ENCODE measurements at places on chromosomes 16 and 17.
A peak's percentile ranks its signal among the peaks of the same experiment; 100 is the strongest.

DNA sequence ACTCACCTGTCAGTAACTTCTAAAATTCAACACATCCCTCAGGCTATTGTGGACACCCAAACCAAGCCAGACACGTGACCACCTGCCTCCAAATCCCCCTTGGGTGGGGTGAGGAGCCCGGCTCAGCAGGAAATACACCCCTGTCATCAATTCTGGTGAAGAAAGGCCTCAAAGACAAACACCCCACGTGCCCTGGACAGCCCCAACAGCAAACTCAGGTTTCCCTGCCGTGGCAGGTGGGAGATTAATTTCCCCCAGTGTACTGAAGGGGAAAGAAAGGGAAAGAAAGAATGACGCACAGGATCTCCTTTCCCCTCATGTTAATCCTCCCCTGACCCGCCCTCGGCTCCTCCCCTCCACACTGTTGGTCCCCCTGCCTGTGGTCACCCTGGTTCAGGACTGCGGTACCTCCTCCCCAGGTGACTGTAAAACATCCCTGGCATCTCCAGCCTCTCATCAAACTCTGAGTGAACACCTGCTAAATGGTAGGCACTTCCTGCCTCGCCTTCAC is 98.3 kb downstream of the ZNF423 start:
- DNase-seq = no peak

DNA sequence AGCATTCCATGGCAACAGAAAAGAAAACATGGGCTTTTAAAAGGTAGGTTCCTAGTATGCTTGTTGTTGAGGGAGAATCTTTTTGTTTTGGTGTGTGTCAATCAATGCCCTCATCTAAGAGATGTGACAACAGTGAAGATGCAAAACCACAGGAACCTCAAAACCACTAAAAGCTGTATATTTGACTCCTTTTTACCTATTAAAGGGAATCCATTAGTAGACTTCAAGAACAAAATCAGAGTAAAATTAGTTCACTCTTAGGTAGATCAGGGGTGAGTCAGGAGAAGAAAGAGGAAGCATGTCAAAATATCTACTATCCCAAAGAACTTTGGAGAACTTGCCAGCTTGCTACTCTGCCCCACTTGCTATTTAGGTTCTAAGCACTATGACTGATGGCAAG is 89.1 kb downstream of the CDK5R1 start:
- DNase-seq = no peak

DNA sequence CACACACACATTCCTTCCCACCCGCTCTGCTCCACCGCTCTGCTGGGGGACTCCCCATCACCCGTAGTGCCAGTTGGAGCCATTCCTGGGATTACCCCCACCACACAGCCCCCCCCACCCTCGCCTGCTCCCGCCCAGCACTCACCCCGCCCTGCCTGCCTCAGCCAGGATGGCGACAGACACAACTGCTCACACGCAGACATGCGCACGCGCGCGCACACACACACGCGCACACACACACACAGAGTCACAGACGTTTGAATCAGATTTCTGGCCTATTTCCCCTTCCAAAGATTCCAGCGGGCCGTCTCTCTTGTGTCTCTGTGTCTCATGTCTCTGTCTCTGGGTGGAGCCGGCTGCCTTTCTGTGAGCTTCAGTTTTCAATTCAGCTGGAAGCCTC is 4.4 kb downstream of the CACNA1G start:
- no peak for DNase-seq

DNA sequence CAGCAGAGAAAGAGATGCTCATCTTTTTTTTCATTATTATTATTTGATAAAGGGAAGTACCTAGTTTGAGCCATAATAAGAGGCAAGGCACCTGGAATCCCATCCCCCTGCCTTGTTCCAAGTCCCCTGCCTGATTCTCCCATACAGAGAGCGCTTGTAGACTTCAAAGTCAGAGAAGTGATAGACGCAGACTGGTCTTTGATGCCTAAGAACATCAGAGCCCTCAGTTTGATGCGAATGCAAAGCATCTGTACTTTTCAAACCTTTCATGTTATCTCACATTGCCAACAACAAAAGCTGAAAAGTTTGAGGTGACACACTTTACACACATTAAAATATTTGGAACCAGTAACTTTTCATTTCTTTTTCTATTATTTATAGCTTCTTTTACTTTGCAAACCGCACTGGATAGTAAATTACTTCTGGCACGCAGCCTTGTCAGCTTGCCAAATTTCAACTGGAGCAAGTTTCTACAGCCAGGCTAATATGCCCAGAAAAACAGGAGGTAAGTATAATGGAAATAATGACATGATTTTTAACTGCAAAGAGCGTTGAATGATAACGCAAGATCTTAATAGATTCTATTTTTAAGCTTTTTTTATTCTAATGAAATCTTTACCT is 5.9 kb upstream of the UTP6 start:
- DNase-seq = no peak

DNA sequence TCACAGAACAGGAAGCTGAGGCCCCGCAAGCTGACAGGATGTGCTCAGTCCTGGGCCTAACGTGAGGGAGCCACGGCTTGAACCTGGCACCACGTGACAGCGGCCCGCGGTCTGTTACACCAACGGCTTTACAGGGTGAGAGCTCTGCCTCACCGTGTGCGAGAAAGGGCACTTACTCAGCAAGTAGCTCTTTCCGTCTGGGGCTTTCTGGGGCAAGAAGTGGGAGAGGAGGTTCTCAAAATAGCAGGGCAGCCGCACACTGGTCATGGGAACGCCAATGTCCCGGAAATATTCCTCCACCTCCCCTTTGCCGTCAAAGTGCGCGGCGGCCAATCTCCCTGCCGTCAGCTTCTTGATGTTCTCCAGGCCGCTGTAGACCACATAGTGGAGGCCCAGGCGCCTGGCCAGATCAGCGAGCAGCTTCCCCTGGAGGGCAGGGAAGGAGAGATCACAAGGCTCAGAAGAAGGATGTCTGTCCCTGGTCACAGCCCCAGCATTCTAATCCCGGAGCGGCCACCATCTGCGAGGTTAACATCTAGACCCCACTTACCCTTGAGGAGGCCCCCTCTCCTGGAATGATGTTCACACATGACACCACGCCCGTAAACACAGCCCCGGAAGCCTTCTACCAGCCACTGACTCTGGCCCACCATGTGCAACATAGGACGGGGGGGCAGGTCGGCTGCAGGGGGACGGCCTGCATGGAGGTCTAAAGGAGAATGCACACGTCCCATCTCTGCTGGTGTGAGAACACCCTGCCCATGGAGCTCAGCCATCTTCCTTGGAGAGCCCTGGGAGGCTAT is 8.2 kb downstream of the NMRAL1 start:
- peak; percentile 28 for DNase-seq

DNA sequence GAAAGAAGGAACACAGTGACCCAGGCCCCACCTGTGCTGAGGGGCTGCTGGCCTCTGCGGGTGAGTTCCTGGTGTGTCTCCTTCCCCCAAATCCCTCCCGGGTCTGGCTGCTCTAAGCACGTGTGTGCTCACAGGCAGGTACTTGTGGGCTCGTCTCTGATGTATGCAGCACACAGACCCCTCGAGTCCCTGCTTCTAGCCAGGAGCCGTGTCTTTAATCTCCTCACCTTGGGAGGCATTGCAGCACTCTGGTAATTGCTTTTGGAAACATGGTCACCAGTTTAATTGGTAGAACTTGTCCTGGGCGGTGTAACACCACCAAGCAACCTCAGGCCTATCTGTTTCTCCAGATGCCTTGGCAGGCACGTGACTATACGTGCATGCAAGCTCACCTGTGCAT is 8.8 kb upstream of the RPL38 start:
- no peak for DNase-seq

DNA sequence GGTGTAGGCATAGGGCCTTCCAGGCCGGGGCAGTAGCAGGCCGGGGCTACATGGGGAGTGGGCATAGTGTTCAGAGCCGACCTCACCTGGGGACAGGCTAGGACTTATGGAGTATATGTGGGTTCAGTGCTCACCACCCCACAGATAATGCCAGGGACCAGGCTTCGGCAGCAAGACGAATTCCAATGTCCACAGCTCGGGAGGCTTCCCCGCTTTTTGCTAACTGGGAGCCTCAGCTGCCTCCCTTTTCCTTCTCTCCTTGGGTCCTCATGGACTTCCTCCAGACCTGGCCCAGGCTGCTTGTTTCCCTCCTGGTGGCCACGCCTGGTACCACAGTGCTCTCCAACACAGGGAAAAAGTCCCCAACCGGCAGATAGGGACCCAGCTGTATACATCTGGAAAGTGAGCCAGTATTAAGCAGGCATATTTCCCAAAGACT is 20.1 kb upstream of the SLC46A1 start:
- DNase-seq = no peak

- no peak for DNase-seq
Observed at GRCh38 chr16:80623376-80623775, 82.6 kb downstream of the DYNLRB2 start.

GRCh38 chr16:77277141-77277540 is 77.9 kb downstream of the SYCE1L start:
- no peak for DNase-seq
